ENCODE measurements at places on chromosomes 2 and 18. TPM values are rescaled to one million over a fixed set of nuclear protein-coding genes. Genes with fewer than 3 reads are reported as not detected.

DNA sequence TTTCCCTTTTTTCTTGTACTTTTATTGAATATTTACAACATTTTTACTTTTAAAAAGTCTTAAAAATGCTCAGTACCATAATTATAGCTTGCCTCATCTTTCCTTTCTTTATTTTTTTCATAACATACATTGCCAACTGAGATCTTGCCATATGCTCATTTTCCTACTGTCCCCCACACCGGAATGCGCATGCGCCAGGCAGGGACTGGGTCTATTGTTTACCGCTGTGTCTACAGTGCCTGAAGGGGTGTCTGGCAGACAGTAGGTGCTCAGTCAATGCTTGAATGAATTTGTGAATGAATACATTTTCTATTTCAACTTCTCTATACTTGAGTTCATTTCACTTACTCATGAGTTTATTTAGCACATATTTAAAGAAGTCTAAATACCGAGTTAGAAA is 158.0 kb downstream of the CYP26B1 start:
- DNase-seq = no peak

- DNase-seq = no peak
Observed at GRCh38 chr2:134173338-134174016, 80.4 kb upstream of the MGAT5 start.

DNA sequence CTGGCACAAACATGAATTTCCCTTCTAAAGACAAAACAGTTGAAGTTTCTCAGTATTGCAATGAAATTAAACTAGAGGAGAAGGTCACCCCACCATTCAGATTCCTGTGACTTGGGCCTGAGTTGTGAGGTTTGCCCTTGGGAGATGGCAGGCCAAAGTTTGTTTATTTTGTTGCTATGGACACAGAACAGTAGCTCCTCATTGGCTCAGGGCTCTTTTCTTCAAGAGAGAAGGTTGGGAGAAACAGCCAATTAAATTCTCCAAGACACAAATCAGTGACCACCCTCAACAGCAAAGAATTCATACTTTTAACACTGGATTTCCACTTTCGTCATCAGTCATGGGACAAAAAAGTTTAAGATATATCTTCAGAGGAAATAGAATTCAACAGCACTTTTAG is at the start of gene FLACC1:
TSS of gene FLACC1 (minus strand) at position 125 of the 400 bp plus-strand sequence. CDS start 5,941 bp downstream, outside the sequence.
- no peak for DNase-seq

GRCh38 chr2:45180779-45181178 is 171.5 kb upstream of the SIX2 start:
- no peak for DNase-seq

GRCh38 chr2:143169105-143169504 is 39.9 kb downstream of the ARHGAP15 start:
- no peak for DNase-seq

DNA sequence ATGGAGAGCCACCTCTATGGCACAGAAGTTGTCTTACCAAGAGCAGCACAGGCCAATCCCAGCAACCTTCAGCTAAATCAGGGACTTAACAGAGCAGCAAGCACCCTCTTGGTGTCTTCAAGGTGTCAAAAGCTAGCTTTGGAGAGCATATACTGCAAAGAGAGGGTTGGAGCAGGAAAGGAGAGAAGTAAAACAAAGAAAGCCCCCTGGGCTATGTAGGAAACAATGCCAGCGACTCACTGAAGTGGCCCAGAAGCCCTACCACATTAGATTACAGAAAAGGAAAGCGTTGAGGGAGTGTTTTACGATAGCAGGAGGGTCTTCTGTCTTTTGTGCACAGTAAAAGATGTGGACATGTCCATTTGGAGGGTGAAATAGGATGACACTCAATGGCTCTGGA is 233.4 kb downstream of the MREG start:
- no peak for DNase-seq

- DNase-seq = no peak
Observed at GRCh38 chr2:47645246-47645645, 137.7 kb upstream of the MSH6 start.

DNA sequence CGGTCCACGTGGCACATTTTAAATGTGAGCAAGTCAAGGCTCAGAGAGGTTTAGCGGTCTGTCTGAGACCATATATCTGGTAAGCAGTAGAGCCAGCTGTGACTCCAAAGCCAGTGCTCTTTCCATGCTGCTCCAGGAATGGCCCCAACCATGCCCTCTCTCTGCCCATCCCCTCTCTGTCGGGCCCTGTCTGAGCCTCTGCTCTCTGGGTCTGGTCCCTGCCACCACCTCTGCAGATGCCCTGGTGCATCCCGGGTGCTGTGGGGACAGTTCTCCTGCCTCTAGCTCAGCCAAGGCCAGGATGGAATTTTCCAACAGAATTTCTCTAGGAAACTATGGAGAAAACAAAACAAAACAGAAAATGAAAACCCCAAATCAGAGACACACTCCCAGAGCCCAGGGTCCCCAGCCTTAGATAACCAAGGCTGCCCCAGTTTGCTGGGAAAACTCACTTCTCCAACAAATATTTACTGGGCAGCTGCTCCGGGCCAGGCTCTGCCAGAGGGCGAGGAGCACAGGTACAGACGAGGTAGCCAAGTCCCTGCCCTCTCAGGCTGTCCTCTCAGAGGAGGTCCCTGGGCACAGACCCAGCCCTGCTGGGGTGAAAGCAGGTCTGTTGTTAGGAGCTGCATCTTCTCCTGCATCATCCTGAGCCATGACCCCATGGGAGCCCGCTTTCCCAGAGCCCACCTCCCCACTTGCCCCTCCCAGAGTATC is 9.2 kb downstream of the ADRA2B start:
- no peak for DNase-seq

GRCh38 chr18:57943723-57944122 is 100.3 kb upstream of the NEDD4L start:
- DNase-seq = no peak

Gene ATP6V1B1
- total RNA-seq = 4.6 TPM

Gene IL1RL1
- total RNA-seq = not detected

Gene ZNF804A
- 0.41 TPM for total RNA-seq

Gene ERMN
- 0.44 TPM for total RNA-seq

Gene MC4R
- 0.19 TPM for total RNA-seq

Gene SFTPB
- total RNA-seq = not detected

Gene MYO5B
- total RNA-seq = 0.25 TPM

Gene HOXD13
- total RNA-seq = not detected
